ENCODE measurements at places on chromosomes 7 and 10.

DNA sequence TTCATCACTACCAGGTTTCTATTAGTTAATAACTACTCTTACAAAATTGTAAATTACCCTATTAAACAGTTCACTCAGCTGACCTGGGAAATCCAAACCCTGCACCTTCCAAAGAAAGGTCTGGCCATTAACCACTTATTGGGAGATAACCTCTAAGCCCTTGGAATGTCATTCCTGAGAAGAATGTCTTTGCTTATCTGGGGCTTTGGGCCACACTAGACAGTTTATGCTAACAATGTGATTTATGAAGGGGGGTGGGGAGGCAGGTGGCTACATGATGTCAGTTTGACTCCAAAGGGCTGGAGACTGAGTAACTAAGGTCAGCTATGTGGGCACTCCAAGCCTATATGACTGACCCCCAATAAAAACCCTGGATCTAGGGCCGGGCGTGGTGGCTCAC is 50.7 kb downstream of the AKR1D1 start:
- DNase-seq = no peak

GRCh38 chr10:131475803-131476202 is 164.3 kb upstream of the TCERG1L start:
- no peak for DNase-seq

- DNase-seq = no peak
Measured at GRCh38 chr7:124856299-124856888, 73.2 kb downstream of the POT1 start.

DNA sequence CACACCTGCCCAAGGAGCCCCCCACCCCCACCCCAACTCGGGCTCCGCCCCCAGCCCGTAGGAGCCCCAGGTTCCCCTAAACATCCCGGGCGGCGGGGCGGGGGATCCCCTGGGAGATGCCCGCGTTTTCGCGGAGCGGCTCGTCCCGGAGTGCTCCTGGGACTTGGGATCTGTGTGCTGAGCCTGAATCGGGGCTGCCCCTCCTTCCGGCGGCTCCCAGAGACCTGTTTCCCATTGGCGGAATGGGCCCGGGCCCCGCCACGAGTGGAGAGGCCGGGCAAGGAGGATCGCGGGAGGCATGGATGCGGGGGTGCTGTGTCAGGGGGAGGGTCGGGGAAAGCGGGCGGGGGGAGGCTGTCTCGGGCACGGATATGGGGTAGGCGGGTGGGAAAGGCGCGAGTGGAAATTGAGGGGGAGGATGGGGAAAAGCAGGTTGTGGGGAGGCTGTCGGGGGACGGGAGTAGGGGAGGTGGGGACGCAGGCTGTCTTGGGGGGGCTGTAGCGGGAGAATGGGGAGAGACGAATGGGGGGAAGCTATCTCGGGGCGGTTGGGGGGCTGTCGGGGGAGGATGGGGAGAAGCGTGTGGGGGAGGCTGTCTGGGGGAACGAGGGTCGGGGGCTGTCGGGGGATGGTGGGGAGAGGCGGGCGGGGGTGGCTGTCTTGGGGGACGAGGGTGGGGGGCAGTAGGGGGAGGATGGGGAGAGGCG is 572 bp upstream of the BHLHA15 start:
- DNase-seq = no peak

DNA sequence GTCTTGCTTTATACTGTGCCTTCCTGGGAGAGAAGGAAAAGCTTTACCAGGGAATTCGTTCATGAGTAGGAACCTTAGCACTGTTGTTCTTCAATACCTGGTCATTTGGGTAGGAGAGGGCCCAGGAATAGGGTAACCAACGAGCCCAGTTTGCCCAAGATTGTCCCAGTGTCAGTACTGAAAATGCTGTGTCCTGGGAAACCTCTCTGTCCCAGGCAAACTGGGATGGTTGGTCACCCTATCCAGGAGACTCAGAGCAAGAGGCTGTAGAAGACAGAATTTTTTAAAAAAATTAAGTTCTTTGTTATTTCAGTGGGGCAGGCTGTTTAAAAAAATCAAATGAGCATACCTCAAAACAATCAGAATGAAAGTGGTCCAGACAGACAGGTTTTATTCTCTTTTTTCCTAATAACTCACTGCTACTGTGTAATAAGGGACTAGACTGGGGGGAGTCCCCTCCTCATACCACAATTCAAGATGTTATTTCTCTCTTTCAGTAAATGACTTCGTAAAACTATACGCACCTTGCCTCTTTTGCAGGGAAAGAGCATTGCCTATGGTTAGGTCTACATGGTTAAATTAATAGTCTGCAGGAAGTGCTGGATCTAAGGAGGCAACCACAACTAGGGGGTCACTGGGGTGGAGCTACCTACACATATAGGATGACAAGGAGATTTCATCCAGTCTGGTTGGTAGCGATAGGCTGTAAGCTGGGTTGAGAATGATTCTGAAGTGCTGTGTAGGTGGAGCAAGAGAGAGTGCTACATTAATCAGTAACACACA is 41.1 kb upstream of the FAM133B start:
- no peak for DNase-seq

DNA sequence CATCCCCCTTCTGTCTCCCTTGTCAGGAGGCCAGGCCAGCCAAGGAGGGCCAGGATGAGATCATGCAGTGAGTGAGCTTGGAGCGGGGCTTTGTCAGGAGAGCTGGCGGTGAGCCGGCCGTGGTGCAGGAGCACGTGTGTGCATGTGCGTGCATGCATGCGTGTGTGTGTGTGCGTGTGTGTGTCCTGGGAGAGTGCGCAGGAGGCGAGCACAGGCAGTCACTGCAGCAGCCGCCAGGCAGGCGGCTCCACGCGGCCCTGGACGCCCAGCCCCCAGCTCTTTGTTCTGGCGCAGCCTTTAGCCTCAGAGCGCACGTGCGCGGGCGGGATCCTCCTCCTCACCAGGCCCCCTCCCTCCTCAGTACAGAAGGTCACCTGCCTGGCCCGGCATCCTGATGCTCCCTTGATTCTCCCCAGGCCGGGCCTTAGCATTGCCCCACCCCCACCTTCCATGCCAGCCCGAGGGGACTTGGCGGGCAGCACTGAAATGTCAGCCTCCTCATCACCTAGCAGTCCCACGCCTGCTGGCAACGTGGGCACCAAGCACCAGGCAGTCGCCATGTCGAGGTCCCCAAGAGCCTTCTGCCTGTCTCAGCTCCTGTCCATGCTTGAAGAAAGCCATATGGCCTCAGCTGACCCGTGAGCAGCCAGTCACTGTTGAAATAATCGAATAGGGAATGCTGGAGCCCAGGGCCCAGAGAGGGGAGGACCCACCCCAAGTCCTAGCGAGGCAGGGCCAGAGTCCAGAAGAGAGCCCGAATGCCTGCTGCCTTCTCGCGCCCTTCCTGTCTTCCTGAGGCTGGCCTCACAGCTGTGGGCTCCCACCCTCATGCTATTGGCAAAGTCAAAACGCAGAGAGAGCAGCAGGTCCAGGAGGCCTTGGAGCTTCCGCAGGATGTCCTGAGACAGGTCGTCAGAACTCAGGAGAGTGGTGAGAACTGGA is 125.9 kb upstream of the PPIF start:
- DNase-seq = no peak

GRCh38 chr10:127899766-127900387 is 7.0 kb upstream of the PTPRE start:
- no peak for DNase-seq

- no peak for DNase-seq
Measured at GRCh38 chr7:92588561-92588960, 1.6 kb downstream of the FAM133B start.

- DNase-seq = no peak
Measured at GRCh38 chr10:64112701-64113355, 591.6 kb downstream of the REEP3 start.

DNA sequence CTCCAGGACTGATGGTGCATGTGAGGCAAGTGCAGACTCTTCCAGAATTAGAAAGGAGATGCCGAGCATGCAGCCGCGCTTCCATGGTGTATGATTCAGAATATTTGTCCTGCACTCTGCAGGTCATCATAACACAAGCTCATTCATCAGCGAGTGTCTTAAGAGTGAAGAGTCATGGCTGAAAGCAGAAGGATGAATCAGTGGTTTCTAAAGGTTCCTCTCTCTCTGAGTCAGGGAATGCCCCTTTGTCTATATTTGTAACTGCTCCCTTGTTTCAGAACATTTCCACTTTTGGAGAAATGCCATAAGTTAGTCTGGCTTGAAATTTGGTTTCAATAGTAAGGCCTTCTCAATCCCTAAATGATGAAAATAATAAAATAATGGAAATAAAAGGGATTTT is 52.3 kb downstream of the HECW1 start:
- no peak for DNase-seq

GRCh38 chr10:11018432-11018841 is 765 bp downstream of the CELF2 start:
- no peak for DNase-seq

GRCh38 chr10:23379686-23380085 is 35.1 kb upstream of the C10orf67 start:
- no peak for DNase-seq

GRCh38 chr7:156104501-156105336 is 292.5 kb upstream of the SHH start:
- no peak for DNase-seq

DNA sequence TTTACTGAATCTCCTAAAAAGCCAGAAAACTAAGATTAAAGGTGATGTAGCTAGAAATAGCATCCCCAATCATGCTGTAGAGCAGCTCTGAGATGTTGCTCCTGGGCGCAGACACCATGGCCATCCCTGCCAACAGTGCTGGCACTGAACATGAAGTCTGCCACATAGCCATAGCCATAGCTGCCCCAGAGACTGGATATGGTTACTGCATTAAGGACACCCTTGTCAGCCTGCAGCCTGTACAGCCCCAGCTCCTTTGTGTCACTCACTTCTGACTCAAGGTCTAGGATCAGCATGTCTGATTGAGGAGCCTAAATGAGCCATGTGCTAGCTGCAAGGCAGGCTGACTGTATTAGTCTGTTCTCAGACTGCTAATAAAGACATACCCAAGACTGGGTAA is 284.6 kb downstream of the RPS24 start:
- no peak for DNase-seq

DNA sequence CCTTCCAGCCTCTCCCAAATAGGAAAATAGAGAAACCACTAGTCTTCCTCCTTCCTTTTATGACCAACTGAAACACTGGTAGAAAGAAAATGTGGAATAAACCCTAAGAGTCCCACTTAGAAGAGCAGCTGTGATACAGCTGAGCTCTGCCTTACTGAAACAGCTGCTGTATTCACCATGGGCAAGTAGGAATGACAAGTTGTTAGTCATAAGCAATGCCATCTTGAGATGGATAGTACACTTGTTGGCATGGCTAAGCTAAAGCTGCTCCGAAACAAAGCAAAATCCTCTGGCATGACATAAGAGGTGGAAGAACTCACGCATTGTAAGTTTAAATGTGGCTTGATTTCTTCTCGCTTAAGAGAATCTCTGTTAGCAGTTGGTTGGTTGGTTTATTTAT is 48.3 kb upstream of the TMEM236 start:
- no peak for DNase-seq

DNA sequence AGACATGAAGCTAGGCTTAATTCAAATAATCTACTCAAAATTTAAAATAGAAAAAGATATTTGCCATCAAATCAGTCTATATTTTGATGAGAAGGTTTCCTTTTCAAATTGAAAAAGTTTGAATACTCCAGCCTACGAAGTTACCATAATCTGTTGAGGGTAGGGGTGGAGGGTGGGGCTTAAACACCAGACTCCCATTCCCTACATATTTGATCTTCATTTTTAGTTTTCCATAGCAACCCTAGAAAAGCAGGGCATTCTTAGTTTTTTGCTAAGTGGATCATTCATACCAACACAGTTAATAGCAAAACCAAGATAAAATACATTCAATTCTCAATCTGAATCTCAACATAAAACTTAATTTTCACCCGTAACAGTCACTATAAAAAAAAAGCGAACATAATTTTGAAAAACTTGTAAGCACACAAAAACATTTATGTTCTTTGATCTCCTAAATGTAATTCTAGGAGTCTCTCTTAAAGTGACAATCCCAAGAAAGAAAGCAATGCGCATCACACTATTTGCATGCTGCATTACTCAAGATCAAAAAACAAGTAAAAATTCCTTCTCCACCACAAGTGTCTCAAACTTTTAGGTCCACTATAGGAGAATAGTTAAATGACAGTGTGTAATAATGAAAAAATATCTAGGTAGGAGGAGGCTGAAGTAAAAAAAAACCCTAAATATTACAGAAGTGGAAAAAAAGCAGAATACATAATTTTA is 30.8 kb downstream of the TMEM209 start:
- DNase-seq = no peak

GRCh38 chr10:70758757-70759514 is 26.2 kb downstream of the TBATA start:
- DNase-seq = peak; percentile 72

GRCh38 chr10:129898706-129899268 is 65.3 kb downstream of the EBF3 start:
- no peak for DNase-seq

GRCh38 chr10:94069884-94070283 is 76.2 kb downstream of the PLCE1 start:
- DNase-seq = no peak

- DNase-seq = no peak
Measured at GRCh38 chr10:100655760-100656421, 89.5 kb upstream of the PAX2 start.

DNA sequence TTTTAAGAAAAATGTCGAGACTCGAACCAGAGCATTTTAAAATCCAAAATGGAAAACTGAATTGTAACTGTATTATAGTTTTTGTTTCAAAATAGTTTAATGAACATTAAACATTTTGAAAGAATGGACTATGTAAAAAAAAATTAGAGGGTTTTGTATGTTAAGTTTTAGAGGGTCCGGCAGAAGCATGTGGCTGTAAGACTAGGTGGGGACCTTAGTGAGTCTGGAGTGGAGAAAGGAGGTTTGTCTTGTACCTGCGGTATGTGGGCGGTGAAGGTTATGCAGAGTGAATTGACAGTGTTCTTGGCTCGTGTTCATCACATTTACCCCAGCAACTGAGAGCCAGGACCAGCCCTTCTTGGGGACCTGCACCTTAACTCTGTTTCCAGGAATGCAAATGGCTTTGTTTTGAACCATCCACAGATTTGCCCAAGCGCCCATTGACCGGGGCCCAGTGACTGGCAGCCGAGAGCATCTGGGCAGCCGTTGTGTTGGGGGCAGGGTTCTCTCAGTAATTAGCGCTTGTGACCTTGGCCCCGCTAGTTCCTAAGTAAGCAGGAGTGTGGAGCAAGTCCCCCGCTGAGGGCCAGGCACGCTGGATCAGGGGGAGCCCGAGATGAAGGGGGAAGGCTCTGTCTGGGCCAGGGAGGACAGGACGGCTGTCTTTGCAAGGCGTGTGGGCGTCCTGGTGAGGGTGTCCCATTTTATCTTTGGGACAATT is 1.4 kb upstream of the KLF6 start:
- DNase-seq = no peak

- DNase-seq = no peak
Measured at GRCh38 chr7:131608116-131608500, 51.7 kb upstream of the PODXL start.

Measured in CD8-positive, alpha-beta memory T cell (primary cell).